ENCODE measurements at places on chromosomes 2 and 18. TPM values are rescaled to one million over a fixed set of nuclear protein-coding genes. Genes with fewer than 3 reads are reported as not detected.

MRPL19 gene
- 32.0 TPM for total RNA-seq

IL1F10 gene
- not detected for total RNA-seq

CDCA7 gene
- total RNA-seq, result 2.3 TPM

VWA3B gene
- not detected for total RNA-seq

CDK15 gene
- total RNA-seq, result 0.33 TPM

CTNNA2 gene
- not detected for total RNA-seq

STK39 gene
- total RNA-seq, result 19.2 TPM

Measured in breast epithelium (tissue), 4 donors.